ENCODE measurements at places on chromosomes 2 and 18.

DNA sequence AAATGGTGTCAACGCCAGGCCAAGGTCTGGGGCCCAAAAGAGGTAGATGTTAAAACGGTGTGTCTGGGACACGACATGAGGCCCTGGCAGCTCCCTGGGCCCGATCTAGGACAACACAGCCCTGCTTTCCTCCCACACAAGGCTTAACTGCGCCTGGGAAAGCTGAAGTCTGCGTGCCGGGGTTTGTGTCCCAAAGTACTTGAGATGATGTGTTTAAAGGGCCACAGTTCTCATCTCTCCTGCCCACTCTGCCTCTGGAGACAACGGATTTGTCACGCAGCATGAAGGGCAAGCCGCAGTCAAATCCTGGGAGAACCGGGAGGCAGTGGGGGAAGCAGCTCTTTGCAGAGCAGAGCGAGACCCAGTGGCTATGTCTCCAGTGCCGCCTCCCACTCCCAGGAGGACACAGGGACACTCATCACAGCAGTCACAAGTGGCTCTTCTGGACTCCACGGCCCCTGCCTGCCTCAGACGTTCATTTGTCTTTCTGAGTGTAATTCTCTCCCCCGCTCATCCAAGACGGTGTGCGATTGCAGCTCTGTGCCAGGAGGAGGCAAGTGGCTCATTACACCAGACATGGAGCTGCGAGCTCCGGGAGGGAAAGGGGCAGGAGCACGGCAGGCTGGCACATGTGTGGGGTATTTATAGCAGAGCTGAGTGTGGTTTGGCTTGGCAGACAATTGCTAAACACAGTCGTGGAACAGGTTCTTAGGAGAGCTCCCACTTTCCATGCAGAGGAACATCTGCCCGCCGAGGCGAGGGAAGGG is 57.7 kb upstream of the SEMA4C start:
- DNase-seq, result peak; percentile 29

DNA sequence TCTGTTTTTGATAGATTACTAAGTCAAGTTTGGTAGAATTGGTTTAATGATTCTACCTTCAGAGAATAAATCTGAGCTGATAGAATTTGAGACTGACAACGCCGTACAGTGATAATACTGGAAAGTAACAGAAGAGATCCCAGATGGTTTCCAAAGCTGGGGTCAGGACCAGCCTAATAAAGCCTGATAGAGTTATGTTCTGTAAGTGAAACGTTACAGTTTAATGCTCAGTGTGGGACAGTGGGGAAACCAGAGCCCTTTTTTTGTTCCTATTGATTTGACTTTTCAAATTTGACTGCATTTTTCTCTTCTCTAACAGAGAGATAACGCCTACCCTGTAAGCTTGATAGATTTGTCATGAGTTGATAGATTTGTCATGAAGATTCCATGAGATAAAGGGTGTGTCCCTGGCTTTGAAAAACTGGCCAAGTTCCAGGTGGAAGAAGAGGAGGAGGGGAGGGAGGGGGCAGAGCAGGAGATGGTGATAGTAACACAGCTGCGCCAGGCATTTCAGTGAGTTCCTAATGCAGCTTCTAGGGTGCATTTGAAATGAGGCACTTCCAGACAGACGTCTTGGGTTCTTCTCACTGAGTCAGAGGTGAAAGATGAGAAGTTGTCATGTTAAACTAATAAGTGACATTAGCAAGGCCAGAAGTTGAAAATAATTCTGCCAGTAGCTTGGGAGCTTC is 65.1 kb downstream of the CERS6 start:
- DNase-seq, result no peak

- DNase-seq, result no peak
Measured at GRCh38 chr18:4207383-4207985, 247.6 kb downstream of the DLGAP1 start.

DNA sequence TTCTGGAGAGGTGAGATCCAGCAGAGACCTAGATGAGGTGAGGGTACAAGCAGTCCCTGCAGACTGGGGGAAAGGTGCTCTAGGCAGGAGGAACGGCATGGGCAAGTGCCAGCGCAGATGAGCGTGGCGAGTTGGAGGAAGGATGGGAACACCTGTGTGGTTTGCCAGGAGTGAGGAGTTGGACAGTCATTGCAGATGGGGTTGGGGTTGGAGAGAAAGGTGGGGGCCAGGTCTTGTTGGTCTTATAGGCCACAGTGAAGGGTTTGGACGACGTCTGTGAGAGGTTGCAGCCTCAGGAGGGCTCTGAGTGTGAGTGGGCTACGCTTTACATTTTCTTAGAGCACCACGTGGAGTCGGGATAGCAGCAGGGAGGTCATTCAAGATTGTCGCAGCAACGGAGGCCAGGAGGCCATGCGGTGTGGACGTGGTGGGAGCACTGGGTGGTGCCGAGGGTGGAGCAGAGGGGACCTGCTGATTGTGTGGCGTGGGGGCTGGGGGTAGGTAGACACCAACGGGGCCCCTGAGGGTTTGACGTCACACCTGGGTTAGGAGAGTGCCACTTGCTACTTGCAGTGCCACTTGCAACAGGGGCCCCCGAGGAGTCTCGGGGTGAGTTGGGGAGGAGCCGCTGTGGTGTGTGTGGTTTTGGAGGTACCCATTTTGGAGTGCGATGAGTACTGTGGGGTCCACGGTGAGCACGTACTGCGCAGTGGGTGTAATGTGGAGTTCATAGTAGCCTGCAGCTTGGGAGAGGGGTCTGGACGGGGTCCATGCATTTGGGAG is 66.2 kb downstream of the LPIN1 start:
- no peak for DNase-seq

- DNase-seq, result no peak
Measured at GRCh38 chr18:78595924-78596573, 383.6 kb upstream of the SALL3 start.

Data from fibroblast of skin of back (primary cell).